ENCODE measurements at places on chromosomes 4 and X. TPM values are rescaled to one million over a fixed set of nuclear protein-coding genes. Genes with fewer than 3 reads are reported as not detected.

Gene EPHA5
- 0.57 TPM for polyA plus RNA-seq

DNA sequence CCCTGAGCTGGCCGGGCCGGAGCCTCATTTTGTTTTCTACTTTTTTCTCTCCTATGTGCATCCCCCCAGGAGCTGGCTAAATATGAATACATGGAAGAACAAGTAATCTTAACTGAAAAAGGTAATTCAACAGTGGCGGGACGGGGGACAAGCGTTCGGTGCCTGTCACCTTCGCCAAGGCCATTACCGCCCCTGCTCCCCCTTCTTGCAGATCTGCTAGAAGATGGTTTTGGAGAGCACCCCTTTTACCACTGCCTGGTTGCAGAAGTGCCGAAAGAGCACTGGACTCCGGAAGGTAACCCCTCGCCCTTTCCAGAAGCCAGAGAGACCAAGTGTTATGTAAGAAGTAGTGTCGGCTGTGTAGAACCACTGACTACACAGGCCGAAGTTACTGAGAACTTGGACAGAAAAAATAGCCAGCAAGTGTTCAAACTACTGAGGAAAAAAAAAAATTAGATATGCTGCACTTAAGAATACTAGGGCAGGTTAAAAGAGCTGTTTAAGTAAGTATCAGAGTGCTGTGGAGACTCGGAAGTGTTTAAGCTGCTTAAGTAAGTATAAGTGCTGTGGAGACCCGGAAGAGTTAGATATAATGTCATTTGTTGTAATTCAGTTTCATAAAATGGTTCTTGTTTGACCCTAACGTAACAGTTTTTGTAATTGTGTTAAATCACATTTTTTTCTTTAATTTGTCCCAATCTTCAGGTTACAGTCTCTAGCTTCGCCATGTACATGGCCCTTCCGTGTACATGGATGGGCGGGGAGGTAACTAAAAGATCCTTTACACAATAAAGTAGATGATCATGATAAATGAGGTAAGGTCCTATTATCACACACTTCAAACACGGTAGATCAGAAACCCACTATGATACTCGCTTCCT lies 856 bp downstream of the SAT1 start:
- no peak for DNase-seq

GRCh38 chr4:2343476-2343875 lies 75.0 kb downstream of the ZFYVE28 start:
- no peak for DNase-seq

- no peak for DNase-seq
These were observed 69.2 kb upstream of the MTM1 start for GRCh38 chrX:150499240-150499639.

DNA sequence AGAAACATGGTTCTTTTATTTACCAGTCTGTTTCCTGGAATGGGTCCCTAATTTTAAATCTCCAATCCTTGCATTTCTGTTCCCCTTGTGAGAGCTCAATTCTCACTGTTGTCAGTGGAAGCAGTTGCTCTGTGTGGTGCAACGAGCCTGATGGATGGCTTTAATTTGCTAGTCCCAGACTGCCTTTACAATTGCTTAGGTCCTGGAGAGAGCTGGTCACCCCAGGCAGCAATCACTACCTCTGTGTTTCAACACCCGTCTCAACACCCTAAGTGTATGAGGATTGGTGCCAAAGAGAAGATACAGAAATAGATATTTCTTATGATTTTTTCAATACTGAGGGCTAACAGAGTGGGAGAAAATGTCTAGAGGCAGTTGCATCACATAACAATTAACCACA lies 873.8 kb downstream of the GLUD2 start:
- no peak for DNase-seq

GRCh38 chr4:127069675-127070074 lies 563.1 kb upstream of the INTU start:
- no peak for DNase-seq

GRCh38 chr4:82797040-82797404 lies 1.6 kb downstream of the SCD5 start:
- no peak for DNase-seq

DNA sequence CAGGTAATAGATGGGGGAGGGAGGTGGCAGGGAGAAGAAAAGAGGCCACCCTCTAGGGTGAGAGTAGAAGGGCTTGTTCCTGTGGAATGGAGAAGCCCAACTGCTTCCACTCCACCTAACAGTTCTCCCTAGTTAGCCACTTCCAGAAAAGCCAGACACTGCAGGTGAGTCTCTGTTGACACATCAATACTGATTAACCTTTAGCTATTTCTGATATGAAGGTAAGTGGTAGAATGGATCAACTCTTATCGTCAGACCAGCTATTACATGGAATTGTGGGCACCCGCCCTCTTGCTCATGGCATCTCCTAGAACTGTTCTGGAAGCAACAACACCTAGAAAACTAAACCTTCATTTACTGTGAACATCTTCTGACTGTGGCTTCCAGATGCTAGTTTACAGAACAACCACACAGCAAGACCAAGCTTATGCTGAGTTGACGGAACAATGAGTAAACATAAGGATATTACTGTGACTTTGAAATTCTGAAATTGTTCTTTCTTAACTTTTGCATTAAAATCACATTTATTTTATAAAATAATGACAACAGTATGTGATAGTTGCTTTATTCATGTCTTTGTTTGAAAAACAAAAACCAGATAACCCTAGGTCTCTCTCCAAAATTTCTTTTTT lies 44.7 kb downstream of the ANXA3 start:
- DNase-seq = no peak

DNA sequence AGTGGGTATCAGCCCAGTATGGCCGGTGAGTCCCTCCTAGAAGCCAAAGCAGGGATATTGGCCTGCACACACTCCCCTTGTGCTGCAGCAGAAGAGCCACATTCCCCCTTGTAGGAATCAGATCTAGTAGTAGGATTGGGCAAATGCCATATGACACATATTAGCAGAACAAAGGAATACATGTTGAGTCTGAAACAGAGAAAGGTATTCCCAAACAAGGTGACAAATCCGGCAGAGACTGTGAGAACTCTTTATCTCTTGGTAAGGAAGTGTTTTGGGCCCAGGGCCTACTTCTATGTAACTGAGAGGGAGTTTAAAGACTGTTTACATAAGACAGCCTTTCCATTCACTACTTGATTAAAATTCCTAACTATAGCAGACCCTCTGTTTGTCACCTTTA lies 1382.0 kb downstream of the FAM133A start:
- no peak for DNase-seq

- DNase-seq = no peak
These were observed 57.3 kb upstream of the SLIT2 start for GRCh38 chr4:20194123-20195013.

- DNase-seq = no peak
These were observed 33.5 kb downstream of the GUCY2F start for GRCh38 chrX:109448282-109448938.

GRCh38 chrX:36266155-36266554 lies 346.6 kb downstream of the CFAP47 start:
- no peak for DNase-seq
